Stimulated activated naive B cell treated with anti-CD40 and anti-IgM and Interleukin-4, amounts not matched to agents 10 μg/mL and 1 μg/mL and 100 μg/mL, for 72 hours (primary cell): ENCODE measurements at places on chromosomes 11 and 22.

DNA sequence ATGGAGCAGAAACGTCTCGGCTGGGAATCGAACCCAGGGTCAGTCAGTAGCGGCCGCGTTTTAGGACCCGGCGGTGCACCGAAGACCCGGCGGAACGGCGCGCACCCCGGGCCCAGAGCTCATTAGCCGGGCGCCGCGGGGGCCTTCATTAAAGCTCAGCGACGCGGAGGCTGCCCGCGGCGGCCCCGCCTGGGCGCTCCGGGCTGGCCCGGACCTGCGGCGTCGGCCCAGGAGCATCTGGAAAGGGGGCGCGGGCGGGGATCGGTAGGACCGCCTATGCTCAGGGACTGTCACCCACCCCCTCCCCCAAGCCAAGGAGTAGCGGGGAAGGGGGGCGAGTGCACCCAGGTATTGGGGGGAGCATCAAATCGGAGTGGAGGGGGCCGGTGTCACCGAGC, 52.2 kb downstream of the CYTH4 start:
- DNase-seq: no peak

DNA sequence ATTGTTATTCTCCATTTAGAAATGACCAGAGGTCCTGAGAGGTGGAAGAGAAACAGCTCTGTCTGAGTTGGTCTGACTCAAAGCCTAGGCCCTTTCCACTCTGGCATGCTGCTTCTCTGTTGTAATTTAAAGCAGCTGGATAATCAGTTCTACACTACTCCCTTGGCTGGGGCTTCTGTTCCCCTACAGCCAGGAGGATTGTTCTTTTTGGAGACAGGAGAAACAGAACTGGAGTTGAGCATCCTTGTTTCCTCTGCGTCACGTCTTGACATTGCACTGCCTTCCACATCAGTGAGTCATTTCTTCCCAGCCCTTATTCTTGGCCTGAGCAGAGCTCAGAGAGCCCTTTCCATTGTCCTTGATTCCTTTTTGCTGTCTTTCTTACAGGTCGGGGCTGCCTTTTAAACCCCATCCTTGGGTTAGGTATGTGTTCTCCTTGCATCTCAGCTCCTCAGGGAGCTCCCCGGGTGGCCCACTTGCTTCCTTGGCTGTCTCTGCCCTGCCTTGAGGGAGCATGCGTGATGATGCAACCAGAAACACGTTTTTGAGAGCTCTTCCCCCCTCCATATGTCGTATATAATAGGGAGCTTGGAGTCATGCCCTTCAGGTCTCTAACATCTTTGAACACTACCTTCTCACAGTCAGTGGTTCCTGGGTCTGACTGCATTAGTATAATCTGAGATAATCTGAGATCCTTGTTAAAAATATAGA, 35.7 kb downstream of the CYB5R2 start:
- DNase-seq: no peak

DNA sequence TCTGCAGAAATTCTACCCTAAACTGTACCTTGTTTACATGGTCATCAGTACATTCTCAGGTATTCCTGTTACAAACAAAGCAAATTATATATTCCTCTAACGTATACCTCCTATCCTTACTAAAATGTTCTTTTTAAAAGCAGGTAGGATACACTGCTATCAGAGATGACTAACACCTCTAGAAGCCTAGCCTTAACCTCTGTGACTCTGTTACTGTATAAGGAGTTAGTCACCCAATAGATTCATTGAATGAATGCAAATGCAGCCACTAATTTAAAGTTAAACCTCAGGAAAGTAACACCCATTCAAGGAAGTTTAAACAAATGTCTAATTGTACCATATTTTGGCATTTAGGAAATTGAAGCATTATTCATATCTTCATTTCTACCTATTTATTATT, 82.2 kb downstream of the FCHSD2 start:
- no peak for DNase-seq

DNA sequence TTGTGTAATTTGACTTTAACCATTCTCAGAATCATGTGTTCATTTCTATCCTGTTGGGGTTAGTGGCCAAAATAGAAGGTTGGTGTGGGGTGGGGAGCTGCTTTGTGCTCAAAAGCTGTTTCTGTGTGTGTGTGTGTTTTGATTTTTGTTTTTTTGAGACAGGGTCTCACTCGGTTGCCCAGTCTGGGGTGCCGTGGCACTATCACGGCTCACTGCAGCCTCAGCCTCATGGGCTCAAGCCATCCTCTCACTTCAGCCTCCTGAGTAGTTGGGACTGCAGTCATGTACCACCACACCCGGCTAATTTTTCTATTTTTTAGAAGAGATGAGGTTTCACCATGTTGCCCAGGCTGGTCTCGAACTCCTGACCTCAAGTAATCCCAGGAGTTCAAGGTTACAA, 18.1 kb upstream of the AIFM3 start:
- DNase-seq: no peak

- DNase-seq: no peak
Observed at GRCh38 chr11:1755344-1755691, 4.9 kb upstream of the IFITM10 start.

- no peak for DNase-seq
Observed at GRCh38 chr11:62137881-62138629, 14.2 kb downstream of the INCENP start.

GRCh38 chr11:117483372-117483771, 155.7 kb downstream of the CEP164 start:
- no peak for DNase-seq

DNA sequence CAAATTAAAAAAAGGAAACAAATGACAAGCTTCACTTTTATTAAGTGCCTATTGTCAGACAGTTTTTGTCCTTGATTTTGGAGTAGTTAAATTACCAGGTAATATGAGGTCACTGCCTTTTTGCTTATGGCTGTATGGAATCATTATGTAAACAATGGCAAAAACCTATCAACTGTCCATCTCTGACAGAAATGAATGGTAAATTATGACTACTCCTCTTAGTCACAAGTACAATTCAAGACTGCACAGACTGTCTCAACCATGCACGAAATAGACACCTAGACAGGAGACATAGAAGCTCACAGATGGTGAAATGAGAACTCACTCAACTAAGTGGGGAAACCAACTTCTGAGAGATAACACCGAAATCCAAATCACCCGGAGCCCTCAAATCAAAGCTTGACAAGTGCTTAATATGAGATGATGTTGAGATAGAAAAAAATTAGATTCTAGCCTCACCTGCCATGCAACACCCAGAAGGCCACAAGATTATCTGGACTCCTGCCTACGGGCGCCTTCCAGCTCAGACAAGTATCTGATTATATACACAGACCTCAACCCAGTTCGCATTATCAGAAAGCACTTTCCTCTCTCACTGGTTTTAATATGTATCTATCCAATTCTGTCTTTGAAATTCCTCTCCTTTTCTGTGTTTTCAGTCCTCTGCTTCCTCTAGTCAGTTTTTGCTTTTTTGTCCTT, 199.3 kb downstream of the CADM1 start:
- no peak for DNase-seq

DNA sequence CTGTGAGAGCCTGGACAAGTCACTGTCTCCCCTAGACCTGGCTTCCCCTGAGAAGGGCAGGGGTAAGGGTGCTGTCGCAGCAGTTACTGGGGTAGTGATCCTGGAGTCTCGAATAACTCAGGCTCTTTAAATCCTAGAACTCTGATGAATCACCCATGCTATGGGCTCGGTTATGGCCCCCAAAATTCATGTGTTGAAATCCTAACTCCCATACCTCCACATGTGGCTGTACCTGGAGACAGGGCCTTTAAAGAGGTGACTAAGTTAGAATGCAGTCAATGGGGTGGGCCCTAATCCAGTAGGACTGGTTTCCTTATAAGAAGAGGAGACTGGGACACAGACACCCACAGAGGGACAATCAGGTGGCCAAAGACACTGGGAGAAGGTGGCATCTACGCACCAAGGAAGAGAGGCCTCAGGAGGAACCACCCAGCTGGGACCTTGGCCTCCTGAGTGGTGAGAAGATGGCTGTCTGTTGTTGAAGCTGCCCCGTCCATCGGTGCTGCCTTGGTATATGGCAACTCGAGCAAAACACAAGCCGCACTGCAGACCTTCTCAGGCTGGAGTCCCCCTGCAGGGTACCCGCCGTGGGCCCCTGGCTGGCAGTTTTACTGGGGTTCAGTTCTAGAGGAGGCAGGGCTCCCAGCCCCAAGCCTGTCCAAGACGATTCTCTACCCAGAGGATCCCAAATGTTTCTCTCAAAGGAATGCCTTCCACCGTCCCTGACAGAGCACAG, 48.8 kb upstream of the SHISAL1 start:
- DNase-seq: no peak

DNA sequence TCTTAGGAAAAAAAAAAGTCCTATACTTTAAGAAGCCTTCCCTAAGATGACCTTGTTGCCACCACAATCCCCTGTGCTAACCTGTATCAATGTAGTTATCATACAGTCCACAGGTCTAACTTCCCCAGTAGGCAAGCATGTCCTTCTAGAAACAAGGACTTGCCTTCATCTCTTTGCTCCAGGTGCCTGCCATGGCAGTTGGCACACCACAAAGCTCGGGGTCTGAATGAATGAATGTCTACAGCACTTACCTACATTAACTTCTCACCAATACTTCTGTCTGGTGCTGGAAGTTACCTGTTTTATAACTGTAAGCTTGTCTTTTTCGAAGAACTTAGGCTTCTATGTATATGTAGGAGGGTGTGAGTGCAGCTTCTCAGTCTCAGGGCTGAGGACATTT, 23.4 kb downstream of the CLPB start:
- no peak for DNase-seq

- no peak for DNase-seq
Observed at GRCh38 chr11:41920374-41920773, 460.9 kb upstream of the LRRC4C start.

GRCh38 chr22:50058906-50059880, 1.1 kb upstream of the TTLL8 start:
- no peak for DNase-seq

DNA sequence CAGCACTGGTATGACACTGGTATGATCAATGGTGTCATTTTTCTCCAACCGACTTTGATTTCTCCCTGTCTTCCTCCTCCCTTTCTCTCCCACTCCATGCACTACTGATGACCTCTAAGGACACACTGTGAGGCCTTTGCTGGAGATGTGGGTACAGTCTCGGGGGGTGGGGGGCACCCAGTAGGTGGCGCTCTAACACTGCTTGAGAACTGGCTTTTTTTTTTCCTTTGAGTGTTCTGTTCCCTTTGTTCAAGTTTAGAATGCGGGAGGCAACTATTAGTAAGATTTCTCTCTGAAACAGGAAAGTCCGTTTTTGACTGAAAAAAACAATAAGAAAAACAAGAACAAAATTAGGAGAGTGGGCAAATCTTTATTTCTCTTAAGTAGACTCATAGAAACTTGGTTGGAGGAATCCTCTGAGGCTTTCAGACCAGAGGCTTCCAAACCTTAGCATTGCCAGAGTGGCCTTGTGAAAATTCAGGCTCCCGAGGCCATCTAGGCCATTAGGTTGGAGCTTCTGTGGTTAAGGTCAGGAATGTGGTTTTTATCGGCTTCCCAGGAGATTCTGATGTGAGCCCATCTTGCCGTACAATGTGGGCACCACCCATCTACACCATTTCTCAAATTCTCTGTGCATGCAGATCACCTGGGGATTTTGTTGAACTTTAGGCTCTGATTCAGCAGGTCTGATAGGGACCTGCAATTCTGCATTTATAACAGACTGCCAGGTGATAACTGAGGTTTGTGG, 43.2 kb downstream of the PANX1 start:
- no peak for DNase-seq

DNA sequence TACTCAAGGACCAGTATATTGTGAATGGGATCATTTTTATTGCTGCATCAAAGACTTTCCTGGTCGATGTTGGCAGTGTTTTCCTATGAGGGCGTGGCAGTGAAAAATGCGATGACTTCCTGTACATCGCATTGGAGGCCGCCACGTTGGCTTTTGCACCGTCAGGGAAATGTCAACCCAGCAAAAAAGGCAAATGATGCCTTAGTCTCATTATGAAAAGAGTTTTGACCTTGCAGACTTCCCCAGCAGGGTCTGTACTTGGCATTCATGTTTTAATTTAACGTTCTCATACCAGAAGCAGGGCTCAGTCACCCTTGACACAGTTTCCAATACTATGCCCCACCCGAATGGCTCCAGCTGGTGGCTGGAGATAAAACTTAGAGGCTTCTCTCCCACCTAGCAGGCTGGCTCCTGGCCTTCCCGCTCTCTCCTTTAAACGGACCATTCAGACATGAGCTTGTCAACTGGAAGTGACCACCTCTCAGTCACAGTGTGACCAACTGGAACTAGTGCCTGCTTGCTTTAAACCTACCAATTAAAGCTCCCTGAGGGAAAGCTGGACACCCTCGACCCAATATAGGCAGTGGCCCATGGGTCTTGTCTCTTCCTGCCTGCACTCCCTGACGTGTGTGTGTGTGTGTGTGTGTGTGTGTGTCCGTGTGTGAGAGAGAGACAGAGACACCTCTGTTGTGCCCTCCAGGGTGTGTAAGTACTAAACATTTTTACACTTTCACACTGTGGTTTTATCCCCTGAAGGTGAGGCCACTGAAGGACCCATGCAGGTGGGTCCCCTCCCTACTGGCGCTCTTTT, 8.7 kb upstream of the GDPD5 start:
- DNase-seq: no peak

GRCh38 chr11:132456751-132457328, 1075.5 kb downstream of the OPCML start:
- no peak for DNase-seq

- no peak for DNase-seq
Observed at GRCh38 chr11:16293204-16293681, 63.1 kb downstream of the SOX6 start.

DNA sequence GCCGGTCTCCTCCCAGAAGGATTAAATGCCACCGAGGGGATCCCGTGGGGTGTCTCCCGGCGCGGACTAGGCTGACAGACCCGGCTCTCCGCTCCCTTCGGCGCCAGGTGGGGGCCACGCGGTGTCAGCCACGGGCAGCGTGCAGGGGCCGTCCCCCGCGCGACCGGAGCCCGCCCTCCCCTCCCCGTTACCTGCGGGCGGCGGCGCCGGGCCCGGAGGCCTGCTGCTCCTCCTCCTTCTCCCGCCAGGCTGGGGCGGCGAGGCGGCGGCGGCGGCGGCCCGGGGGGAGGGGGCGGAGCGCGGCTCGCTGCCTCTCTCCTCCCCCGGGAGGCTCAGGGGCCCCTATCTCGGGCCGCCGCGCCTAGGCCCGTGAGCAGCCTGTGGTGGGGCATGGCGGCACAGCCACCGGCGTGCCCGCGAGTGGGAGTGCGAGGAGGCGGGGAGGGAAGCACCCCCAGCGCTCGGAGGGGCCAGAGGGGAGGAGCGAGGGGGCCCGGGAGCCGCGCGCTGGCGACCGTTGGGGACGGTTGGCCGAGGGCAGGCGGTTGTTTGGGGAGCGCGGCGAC, 450 bp downstream of the ZBTB44 start:
- DNase-seq: peak; percentile 51

DNA sequence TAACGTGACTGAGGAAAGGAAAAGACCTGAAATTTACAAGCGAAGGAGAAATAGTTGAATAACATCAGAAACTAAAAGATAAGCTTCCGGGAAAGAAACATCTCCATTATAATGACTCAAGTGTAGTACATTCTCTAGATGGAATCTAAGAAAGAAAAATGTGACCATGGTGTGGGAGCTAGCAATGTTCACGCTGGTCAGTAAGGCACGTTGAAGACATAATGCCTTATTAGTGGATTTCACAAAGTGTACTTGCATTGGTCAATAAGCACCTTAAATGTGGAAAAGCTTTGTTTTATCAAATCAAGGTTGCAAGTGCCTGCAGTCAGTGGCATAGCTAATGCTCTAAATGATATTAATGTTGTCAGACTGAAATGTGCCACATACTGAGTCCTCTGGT, 2.8 kb upstream of the LARGE1 start:
- no peak for DNase-seq

GRCh38 chr11:13440100-13440855, 22.7 kb downstream of the BTBD10 start:
- DNase-seq: no peak

- DNase-seq: no peak
Observed at GRCh38 chr11:102924851-102925380, 30.6 kb downstream of the MMP13 start.
